Bronchial smooth muscle cell (primary cell): ENCODE measurements at places on chromosomes 6 and 20. TPM values are rescaled to one million over a fixed set of nuclear protein-coding genes. Genes with fewer than 3 reads are reported as not detected.

SMLR1 gene
- total RNA-seq, result not detected in 2 replicates

MAPK13 gene
- 5.2 and 10.2 TPM in 2 replicates for total RNA-seq

EFCAB8 gene
- under 0.01 TPM in 1 of 2 replicates, not detected in the other for total RNA-seq

MATN4 gene
- 0.17 TPM in 1 of 2 replicates, not detected in the other for total RNA-seq

LY6G6C gene
- not detected in 2 replicates for total RNA-seq

MEA1 gene
- 65.2 and 72.3 TPM in 2 replicates for total RNA-seq

NEDD9 gene
- total RNA-seq, result 0.16 and 0.17 TPM in 2 replicates

PPP1R16B gene
- total RNA-seq, result under 0.01 TPM in 2 replicates

NOX3 gene
- total RNA-seq, result not detected in 2 replicates

OSER1 gene
- total RNA-seq, result 45.1 and 66.8 TPM in 2 replicates

ECT2L gene
- total RNA-seq, result 0.09 and 0.16 TPM in 2 replicates

SEC63 gene
- 17.9 and 24.3 TPM in 2 replicates for total RNA-seq

GJA10 gene
- not detected in 2 replicates for total RNA-seq

DUSP15 gene
- total RNA-seq, result 0.26 TPM in 1 of 2 replicates, not detected in the other

KIZ gene
- 12.3 and 31.4 TPM in 2 replicates for total RNA-seq

TNF gene
- total RNA-seq, result not detected in 2 replicates

WFDC9 gene
- total RNA-seq, result not detected in 2 replicates

PLA2G7 gene
- not detected in 2 replicates for total RNA-seq

WFDC10B gene
- total RNA-seq, result 0.26 TPM in 1 of 2 replicates, not detected in the other

APCDD1L gene
- 2.7 and 4.1 TPM in 2 replicates for total RNA-seq

ATP6V1G2 gene
- 8.9 and 10.4 TPM in 2 replicates for total RNA-seq

C6orf136 gene
- 2.2 and 2.7 TPM in 2 replicates for total RNA-seq

BMP5 gene
- total RNA-seq, result 0.16 TPM in 1 of 2 replicates, not detected in the other

CSE1L gene
- total RNA-seq, result 30.1 and 41.0 TPM in 2 replicates
